ENCODE measurements at places on chromosomes 11 and 22.

DNA sequence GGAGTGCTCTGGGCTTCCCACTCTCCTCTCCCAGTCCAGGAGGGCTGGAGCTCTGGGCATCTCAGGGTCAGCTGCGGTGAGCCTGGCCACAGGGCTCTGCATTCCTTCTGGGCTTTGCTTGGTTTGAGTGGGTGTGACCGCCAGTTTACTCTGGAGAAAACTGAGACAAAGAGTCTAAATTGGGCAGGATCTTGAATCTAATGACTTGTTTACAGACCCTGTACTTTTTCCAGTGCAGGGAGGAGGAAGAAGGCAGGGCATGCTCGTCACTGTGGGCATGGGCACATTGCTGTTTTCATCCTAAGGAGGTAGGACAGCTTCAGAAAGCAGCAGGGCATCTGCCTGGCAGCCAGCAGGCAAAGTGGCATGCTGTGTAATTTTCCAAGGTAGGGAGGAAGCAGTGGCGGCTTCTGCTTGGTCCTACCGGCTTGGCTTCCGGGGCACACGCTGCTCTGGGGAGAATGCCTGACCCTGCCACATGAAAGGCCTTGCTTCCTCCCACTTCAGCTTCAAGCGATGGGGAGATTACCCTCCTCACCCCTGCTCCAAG is 22.9 kb downstream of the FLI1 start:
- DNase-seq = no peak

DNA sequence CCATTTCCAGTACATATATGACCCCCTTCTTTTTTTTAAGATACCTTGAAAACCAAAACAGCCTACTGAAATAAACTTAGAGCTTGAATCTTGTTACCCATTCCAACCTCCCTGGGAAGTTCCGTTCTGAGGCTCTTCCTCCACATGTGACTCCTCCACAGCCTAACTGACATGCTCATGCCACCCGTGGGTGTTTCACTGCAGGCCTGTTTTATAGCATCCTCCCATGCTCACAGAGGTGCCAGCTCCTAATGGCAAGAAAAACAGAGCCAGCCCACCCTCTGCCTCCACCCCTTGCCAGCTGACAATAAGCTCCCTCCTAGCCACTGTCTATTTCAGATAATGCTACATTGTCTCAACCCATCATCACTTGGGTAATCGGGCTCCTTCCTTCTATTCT is 97.6 kb upstream of the E2F8 start:
- DNase-seq = no peak

DNA sequence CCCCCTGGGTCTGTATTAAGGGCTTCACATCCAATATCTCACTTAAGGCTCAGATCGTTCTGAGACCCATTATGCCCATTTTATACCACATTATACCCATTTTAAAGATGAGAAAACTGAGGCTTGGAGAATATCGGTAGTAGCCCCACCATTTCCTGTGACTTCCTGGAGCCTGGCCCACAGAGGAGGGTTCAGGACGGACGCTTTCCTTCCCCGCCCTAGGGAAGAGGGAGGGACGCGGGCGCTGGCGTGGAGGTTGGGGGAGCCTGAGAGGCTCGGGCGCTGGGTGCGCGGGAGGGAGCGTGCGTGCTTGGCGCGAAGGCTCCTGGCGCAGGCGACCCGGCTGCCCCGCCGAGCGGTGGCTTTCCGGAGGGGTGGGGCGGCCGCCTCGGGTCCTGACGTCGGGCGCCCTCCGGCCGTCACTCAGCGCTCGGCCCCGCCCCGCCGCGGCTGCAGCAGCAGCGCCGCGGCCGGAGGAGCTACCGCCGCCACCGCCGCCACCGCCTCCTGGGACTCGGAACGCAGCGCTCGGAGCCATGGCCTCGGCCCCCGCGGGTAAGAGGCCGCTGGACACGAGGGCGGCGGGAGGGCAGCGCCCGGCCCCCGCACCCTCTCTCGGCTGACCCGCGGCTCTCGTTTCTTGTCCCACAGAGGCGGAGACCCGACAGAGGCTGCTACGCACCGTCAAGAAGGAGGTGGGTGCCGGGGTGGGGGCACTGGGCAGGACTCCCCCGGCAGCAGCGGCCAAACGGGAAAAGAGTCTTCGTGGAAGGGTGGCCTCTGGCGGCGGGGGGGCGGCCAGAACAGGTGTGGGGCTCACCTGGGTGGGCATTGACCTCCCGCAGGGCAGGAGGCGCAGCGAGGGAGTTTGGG is at the start of gene SGSM1:
Gene SGSM1 (plus strand): TSS at position 422 of the 873 bp plus-strand sequence. CDS start 115 bp downstream, at position 537.
- DNase-seq = no peak

- DNase-seq = no peak
Observed at GRCh38 chr11:12123799-12124198, 13.4 kb downstream of the MICAL2 start.

DNA sequence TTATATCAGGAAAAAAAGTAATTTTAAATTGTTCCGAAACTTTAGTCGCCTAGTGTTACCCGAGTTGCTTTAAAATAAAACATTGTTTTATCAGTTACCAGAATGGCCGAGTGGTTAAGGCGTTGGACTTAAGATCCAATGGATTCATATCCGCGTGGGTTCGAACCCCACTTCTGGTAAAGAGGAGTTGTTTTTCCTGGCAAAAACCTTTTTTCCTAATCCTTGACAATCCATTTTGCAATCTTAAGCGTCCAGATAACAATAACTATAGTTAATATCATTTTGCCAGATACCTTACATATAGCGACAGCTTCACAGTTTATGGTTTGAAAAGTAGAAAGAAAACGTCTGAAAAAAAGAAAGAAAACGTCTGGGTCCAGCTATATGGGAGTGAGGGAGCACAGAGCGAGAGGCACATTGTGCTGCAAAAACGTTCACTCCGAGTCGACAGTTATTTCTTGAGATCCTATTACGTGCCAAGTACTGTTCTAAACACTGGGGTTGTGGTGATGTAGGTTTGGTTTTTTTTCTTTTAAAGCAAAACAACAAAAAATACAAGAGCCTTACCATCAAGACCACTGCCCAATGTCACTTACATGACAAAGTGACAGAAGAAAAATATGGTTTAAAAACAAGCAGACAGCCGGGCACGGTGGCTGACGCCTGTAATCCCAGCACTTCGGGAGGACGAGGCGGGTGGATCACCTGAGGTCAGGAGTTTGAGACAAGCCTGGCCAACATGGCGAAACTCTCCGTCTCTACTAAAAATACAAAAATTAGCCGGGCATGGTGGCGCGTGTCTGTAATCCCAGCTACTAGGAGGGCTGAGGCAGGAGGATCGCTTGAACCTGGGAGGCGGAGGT is 40.6 kb downstream of the OR4D9 start:
- DNase-seq = no peak

DNA sequence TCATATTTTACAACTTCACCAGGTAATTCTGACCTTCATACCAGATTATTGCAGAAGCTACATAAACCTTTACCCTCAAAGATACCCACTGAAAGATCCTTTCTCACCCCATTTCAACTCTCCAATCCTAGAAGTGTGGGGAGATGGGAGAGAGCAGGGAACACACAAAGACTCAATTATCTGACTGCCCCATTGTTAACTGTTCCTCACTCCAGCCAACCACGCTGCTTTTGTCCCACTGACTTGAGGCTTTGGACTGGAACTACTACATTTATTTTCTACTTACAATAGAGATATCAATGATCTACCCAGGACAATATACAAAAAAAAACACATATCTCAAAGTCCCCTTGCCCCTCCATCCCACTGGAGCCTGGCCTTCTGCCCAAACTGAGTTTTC is 44.7 kb upstream of the SLN start:
- DNase-seq = no peak

- no peak for DNase-seq
Observed at GRCh38 chr11:30153008-30153407, 77.8 kb upstream of the FSHB start.

All from NCI-H2081 treated with DMSO at 0.1 percent for 48 hours (cell line).